ENCODE measurements at places on chromosomes 6 and 20.

DNA sequence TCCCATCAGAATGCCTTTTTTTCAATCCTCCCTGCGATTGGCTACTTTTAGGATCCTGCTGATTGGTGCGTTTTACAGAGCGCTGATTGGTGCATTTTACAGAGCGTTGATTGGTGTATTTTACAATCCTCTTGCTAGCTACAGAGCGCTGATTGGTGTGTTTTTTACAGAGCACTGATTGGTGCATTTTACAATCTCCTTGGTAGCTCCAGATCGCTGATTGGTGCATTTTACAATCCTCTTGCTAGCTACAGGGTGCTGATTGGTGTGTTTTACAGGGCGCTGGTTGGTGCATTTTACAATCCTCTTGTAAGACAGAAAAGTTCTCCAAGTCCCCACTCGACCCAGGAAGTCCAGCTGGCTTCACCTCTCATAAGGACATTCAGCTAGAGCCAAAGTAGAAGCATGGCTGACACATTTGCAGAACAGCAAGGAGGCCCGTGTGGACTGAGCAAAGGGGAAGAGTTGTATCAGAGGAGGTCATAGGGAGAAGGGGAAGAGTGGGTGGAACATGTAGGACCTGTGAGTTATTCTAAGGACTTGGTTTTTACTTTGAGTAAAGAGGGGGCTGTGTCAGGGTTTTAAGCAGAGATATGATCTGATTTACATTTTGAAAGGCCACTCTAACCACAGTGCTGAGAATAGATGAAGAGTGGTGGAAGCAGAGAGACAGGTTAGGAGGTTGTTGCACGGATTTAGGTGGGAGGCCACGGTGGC lies 2.6 kb downstream of the ALDH5A1 start:
- no peak for DNase-seq

DNA sequence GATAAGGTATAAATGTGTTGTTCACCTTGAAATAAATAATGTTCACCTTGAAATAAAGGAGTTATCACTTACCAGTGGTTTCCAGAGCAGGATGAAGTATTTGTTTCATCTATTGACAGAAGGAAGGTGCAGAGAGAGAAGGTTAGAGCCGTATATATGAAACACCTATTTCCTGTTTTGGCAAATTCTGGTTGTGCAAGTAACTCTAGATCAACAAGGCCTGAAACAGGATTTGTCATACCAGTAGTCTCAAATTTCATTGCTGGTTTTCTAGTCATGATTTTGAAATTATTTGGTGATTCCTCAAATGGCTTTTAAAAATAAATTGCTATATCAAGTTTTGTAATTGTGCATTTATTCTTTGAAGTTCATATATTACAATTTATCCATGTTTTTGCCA lies at the start of gene CRISP3:
CRISP3 (minus strand) TSS at position 130 of the 400 bp plus-strand sequence; CDS start at position 109, 21 bp downstream.
- DNase-seq = no peak

GRCh38 chr6:142784344-142784743 lies 160.6 kb downstream of the HIVEP2 start:
- no peak for DNase-seq

GRCh38 chr6:156938143-156938542 lies 161.0 kb downstream of the ARID1B start:
- no peak for DNase-seq

DNA sequence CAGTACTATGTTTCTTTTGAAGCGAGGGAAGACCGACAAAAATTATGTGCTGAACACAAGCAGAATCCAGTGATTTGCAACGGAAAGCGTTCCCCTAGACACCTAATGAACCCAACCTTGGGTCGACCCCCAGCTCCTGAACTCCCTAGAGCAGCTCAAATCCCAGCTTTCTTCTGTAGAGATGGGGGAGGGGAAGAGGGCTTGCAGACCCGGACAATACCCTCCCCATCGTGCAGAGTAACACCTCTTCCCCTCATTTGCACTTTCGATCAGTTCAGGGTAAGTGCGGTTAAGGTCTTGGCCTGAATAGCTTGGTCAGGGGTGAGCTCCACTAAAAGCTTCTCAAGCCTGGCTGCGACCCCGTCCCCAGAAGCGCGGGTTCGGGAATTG lies 404 bp downstream of the CEP162 start:
- DNase-seq = no peak

DNA sequence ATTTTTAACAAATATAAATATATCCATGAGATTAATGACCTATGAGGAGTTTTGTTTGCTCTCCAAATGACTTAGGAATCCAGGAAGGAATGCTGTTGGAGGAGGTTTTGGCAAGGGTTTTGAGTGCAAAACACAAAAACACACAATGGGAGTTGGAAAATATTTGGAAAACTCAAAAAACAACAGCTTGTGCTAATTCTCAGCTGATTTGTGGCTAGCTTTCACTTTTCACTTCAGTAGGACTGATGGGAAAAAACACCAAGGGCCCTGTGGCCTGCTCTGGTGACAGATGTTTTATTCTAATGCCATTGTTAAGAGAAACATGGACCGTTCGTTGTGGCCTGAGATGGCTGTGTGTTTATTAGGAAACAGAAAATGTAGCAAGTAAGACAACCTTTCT lies 113.9 kb downstream of the ALDH8A1 start:
- DNase-seq = no peak

DNA sequence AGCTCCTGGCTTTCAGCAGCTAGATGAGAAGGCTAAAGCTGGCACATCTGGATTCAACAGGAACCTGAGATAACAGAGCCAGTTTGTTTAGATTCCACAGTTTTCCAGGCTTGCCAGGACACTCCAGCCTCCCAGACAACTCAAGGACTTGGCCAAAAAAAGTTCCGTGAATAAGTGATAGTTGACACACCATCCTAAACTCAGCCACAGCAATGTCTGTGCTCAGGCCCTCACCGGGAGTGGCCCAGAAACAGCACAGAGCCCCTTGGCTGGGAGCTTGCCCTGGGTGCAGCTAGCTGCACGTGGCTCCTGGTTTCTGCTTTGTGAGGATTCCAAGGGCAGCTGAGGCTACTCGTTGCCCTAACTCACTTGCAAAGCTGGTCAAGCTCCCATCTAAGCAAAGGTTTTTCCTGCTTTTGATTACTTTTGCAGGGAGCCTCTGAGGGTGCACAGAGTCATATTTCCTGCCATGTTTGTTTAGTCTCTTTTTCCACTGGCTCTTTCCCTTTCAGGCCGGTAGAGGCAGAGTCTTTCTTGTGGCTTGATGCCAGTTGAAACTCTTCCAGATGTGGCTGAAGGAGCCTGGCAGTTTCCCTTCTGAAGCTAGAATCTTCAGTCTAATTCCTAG lies 118.3 kb upstream of the ECI2 start:
- DNase-seq = no peak

GRCh38 chr6:52704060-52704459 lies 33.1 kb downstream of the TMEM14A start:
- no peak for DNase-seq

GRCh38 chr6:705047-705446 lies 12.1 kb upstream of the EXOC2 start:
- DNase-seq = no peak

GRCh38 chr6:44721954-44722578 lies 334.6 kb downstream of the CDC5L start:
- DNase-seq = no peak

DNA sequence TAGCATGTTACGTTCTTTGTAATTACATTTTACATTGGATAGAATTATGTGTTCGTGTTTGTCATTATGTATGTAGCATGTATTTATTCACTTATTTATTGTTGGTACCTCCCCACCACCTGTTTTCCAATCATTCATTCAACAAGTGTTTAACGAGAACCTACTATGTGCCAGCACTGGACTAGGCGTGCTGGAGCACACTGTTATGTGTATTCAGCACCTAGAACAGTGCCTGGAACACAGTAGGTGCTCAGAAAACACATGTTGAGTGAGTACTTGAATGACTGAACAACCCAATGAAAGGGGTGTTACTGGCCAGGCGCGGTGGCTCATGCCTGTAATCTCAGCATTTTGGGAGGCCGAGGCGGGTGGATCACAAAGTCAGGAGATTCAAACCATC lies 11.3 kb downstream of the ETV7 start:
- DNase-seq = no peak

GRCh38 chr6:96814625-96815024 lies 22.7 kb downstream of the GPR63 start:
- no peak for DNase-seq

DNA sequence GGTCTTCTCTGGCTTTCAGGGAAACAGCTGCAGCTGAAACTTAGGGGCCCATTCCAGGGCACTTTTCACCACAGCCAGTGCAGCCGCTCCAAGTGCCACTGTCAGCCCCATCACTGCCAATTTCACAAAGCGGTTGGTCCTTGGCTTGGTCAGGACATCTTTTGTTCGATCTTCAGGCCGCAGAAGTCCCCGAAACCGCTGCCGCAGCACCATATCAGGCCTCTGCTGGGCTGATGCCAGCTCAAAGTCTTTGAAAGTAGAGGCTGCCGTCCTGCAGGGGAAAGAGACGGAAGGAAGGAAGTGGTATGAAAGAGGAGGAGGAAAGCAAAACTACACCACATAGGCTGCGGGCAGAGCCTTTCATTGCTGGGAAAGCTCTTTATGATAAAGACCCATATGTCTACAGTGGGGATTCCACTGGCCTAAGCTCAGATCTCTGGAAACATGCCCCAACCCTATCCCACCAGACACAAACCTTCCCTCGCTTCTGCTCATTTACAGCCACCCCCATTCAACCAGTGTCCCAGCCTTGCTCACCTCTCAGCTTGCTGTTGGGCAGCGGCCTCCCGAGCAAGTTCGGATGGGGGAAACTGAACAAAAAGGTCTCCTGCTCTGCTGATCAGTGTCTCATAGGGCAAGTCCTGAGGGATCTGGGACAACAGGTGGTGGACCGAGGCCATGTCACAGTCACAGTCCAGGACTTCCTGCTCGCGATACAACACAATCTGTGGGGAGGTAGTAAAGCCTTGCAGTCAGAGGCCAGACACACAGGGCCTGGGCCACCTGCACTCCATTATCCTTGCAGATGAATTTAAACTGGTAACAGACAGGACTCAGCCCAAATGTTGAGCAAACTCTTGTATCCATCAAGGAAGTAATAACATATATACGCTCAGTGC lies 23.5 kb downstream of the TBC1D20 start:
- DNase-seq = no peak

DNA sequence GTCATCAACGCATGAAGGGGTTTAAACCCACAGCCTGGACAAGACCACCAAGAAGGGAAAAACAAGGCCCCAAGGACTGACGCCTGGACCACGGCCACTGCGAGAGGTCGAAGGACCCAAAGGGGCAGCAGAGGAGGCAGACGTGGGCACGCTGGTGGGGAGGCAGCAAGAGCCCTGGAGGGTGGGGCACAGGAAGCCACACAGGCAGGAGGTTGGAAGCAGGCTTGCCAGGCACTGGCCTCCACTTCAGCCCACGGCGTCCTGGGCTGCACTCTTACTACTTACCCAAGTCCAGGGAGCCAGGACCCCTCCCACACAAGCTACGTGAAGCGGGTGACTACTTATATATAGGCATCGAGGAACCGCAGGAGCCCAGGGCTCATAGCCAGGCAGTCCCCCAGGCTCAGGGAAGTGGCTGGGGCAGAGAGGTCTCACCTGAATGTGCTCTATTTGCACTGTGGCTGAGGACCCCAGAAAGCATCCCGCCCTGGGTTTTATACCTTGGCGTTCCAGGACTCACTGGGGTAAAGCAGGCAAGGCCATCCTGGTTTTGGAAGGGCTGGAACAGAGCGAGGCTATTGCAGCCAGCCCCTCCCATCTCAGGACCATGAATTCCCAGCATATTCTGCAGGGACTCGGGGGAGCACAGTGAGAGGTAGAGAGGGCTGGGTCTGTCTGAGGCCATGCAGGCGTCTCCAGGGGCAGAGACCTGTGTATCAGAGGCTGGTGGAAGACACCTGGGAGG lies 113.8 kb upstream of the AFDN start:
- DNase-seq = no peak

DNA sequence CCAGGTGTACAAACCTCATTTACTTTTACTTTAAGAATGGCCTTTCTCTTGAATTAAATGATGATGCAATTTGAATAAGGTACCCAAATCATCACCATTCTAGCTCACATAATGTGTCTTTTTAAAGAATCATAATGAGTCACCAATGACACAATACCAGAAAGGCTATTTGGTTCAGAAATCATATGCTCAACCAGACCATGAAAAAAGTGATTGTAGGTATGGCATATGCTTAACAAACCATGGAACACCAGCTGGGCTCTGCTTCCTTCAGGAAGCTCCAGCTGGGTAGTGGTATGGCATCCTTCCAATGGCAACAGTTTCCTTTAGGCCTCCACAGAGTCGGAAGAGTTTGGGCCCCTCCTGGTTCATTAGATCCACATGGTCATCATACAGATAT lies 128.2 kb downstream of the FRK start:
- no peak for DNase-seq

Measured in retinal pigment epithelial cell (primary cell).